ENCODE measurements at places on chromosomes 2 and 18. TPM values are rescaled to one million over a fixed set of nuclear protein-coding genes. Genes with fewer than 3 reads are reported as not detected.

Gene CXCR1
- total RNA-seq: not detected

Gene MARCHF4
- total RNA-seq: not detected

DNA sequence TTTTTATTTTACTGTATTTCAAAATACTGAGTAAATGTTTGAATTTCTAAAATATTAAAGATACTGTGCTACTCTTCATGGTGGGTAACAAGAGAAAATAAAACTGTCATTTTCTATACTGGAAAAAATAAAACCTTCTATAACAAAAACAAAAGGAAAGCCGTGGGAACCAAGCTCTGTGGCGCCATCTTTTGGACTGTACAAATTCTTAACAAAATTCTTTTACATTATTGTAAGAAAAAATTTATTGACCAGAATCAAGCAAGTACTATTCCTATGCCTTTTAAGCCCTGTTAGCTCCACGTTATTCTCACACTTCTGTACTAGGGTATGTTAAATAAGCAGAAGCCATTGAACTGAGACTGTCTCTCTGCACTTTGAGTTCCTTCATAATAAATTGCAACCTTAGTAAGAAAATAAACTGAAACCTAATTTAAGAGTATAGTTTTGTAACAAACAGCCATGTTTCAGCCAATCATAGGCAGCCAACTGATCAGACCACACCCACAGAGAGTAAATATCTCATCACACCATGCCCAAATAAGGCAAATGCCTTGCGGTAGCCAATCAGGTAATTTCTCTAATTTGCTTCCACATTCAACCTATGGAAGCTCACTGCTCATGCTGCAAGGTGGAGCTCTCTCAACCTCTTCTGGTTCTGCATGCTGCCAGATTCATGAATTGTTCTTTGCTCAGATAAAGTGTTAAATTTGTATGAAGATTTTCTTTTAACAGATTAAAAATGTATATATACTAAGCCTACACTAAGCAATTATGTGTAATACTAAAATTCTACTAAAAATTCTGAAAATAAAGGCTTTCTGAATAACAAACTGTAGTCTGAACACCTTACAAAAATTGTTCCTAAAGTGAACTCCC is 42.2 kb downstream of the HIBCH start:
- no peak for DNase-seq

DNA sequence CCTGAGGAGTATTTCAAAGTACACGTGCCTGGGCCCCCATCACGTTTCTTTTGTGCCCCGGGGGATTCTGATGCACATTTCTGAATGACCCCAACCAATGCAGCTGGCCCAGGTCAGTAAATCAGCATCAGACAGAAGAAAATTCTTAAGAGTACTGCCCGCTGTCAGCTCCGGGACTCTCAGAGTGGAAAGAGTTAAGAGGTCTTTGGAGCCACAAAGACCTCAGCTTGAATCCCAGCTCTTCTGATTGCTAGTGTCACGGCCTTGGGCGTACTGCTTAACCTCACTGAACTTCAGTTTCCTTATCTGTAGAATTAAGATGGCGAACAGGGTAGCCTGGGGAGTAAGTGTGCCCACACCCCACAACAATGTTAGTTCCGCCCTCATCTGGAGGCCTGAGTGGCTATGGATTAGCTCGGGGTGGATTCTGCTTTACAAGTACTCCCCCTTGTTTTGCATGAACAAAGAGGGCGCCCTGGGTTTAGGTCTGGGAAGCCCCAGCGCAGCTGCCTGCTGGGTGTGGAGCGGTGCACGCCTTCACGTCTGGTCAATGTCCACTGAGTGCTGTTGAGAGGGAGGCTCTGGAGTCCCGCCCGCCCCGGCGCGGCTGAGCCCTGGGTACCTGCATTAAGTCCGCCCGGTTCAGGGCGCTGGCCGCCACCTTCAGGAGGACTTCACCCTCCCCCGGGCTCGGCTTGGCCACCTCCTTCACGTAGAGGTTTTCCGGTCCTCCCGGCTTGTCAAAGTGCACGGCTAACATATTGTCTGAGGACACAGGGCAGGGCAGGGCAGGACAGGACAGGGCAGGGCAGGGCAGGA is 858 bp downstream of the TP53I3 start:
- DNase-seq: no peak

All from activated B cell treated with CpG ODN at 0.5 μM for 24 hours (primary cell).